A172 (cell line): ENCODE measurements at places on chromosomes 12 and 14.

GRCh38 chr12:61524851-61525250, 735.4 kb upstream of the USP15 start:
- no peak for DNase-seq

DNA sequence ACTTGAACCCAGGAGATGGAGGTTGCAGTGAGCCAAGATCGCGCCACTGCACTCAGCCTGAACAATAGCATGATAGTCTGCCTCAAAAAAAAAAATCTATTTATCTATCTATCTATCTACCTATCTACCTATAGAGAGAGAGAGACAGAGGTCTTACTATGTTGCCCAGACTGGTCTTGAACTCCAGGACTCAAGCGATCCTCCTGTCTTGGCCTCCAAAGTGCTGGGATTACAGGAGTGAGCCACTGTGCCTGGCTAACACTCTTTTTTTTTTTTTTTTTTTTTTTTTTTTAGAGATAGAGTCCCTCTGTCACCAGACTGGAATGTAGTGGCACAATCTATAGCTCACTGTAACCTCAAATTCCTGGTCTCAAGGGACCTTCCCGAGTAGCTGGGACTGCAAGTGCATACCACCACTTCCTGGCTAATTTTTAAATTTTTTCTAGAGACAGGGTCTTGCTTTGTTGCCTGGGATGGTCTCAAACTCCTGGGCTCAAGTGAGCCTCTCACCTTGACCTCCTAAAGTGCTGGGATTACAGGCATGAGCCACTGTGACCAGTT, 1.9 kb downstream of the FAM186A start:
- DNase-seq, result no peak

GRCh38 chr14:52551696-52552062, 626 bp downstream of the TXNDC16 start:
- peak; percentile 22 for DNase-seq

DNA sequence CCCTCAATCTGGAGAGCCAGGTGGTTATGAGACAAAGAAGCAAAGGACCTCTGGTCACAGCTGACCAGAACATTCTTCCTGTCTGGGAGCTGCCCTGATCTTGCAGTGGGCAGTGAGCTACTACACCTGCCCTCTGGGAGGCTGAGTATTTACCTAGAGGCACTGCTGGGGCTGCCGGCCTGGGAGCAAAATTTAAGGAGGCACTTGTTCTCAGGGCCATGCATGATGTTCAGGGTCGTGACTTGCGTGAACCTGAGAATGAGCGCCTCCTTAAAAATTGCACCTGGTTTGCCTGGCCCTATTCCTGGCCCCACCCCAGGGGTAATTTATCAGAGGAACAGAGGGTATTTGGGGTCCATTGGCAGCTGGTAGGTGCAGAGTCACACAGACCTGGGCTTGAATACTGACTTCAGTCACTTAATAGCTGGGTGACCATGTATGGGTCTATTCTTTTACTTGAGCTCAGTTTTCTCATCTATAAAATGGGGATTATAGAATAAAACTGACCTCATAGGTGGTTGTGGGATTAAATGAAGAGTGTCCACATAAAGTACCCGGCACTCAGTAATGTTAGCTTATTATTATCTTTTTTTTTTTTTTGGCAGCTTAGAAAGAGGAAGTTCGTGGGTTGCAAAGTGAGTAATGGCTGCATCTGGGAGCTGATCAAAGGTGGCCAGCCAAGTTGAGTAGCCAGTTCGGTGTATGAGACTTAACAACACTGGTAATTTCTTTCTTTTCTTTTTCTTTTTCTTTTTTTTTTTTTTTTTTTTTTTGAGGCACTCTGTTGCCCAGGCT, 107.4 kb upstream of the MED13L start:
- peak; percentile 40 for DNase-seq

GRCh38 chr14:62133776-62134550, 371.7 kb downstream of the SNAPC1 start:
- DNase-seq, result no peak

GRCh38 chr14:76760331-76761135, 735 bp upstream of the VASH1 start:
- DNase-seq, result no peak

DNA sequence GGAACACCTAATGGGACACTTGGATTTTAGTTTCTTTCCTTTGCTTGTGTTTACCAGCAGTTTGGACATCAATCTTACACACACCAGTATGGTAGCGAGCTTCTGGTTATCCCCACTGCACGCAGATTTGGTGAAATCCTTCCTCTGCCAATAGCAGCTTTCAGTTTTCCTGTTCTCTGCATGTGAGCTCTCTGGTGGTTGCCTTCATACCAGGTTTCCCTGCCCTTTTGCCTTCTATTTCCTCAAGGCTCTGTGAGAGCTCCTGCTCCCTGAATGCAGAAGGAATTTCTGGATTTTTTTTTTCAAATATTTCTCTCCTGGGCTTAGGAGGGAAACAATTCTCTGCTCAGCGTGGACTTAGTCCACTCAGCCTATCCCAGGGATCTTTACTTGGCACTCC, 93.0 kb upstream of the CCDC91 start:
- DNase-seq, result no peak

GRCh38 chr14:63659726-63660125, 18.1 kb upstream of the WDR89 start:
- DNase-seq, result no peak
